D341Med (cell line): ENCODE measurements at places on chromosomes 4 and X.
A peak's percentile ranks its signal among the peaks of the same experiment; 100 is the strongest.

DNA sequence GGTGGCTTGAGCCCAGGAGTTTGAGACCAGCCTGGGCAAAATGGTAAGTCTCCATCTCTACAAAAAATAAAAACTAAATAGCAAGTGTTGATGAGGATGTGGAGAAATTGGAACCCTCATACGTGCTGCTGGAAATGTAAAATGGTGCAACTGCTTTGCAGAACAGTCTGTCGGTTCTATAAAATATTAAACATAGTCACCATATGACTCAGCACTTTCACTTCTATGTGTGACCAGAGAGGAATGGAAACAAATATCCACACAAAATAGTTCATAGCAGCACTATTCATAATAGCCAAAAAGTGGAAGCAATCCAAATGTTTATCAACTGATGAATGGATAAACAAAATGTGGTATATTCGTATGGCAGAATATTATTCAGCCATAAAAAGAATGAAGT is 60.8 kb upstream of the FMR1 start:
- no peak for DNase-seq

DNA sequence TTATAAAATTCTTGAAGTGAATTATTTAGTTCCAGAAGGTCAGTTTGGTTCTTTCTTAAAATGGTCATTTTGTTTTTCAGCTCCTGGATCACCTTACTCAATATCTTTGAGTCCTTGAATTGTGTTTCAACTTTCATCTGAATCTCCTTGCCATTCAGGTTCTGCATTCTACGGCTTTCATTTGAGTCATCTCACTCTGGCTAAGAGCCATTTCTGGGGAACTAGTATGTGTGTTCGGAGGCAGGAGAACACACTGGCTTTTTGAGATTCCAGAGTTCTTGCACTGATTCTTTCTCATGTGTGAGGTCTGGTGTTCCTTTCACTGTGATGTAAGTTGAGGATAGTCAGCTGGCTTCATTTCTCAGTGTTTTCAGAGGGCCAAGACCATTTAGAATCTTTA is 708.4 kb upstream of the FRG1 start:
- no peak for DNase-seq

DNA sequence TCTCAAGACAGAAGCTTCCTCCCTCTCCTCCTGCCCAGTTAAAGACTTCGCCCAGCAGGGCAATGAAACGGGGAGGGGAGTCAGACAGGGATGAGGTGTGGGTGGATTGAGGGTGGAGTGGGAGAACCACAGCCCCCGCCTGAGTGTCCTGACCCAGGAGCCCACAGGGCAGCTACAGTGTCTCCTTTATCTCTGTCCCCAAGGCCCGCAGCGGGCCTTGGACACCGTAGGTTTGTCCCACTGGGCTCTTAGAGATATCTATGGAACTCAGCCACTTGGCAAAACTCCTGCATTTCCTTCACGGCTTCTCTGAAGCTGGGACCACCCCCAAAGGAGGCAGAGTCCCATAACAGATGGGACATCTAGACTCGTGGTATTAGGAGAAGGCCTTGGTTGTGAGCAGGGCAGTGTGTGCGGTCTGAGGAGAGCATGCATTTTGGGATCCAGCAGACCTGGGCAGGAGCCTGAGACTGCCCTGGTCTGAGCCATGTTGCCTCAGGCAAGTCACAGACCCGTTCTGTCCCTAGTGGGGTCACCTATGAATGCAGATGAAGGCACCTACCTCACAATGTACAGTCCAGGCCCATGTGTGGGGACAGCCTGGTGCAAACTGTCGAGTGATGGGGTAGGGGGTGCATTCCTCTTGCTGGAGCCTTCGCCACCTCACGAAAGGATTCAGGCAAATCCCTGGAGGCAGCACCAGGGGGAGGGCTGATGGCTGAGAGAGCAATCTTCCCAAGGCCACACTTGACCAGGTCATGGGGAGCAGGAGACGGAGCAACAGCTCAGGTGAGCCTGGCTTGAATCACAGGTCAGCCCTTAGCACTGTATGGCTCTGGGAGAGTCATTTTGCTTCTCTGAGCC is 225.7 kb upstream of the PSAPL1 start:
- DNase-seq = no peak

GRCh38 chr4:158112611-158113010 is 60.2 kb downstream of the GASK1B start:
- no peak for DNase-seq

DNA sequence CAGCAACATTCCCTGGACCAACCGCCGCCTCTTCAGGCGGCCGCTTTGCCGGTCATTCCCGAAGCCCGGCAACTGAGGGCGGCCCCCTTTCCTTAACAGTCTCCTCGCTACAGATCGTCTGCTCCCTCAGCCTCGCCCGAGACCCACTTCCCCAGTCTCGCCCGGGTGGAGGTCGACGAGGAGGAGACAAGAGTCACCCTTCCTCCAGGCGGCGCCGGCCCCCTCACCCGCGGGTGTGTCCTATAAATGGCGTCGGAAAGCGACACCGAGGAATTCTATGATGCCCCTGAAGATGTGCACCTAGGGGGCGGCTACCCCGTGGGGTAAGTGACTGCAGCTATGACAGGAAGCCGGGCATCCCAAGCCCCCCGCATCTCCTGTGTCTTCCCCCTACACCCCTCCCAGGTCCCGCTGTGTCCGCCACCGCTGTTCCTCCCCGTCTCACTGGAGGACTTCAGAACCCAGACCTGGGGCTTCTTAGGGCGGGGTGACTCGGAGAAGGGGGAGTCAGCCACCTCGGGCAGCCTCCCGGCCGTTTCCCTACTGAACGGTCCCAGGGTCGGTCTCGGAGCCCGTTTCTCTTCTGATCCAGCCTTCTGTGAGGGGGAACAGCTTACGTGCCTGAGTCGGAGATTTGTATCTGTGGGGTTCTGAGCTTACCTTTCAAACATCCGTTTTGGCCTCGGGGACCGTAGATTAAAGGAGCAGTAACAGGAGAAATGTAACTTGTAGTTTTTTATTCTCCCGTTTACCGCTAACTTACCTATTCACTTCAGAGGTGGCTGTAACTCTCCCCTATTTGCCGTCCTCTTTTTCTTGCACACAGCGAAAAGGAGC is 570 bp downstream of the WDR44 start:
- DNase-seq = peak; percentile 59

DNA sequence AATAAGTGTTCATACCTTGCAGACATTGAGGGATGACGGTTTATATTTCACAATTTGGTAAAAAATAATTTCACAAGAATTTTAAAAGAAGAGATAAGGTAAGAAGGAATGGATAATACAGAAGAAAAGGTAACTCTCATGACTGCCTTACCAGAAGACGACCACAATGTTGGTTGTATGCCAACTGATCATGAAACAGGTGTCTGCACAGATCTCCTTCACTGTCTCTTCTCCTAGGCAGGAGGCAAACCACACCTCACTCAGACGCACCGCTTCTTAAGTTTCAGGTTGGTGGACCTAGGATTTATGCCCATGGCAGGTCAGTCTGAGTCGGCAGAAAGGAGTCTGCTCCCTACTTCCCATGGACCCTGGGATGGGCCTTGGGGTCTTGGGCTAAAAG is 177.2 kb downstream of the VSIG4 start:
- DNase-seq = no peak

GRCh38 chr4:25703731-25704388 is 48.2 kb downstream of the SLC34A2 start:
- DNase-seq = no peak

DNA sequence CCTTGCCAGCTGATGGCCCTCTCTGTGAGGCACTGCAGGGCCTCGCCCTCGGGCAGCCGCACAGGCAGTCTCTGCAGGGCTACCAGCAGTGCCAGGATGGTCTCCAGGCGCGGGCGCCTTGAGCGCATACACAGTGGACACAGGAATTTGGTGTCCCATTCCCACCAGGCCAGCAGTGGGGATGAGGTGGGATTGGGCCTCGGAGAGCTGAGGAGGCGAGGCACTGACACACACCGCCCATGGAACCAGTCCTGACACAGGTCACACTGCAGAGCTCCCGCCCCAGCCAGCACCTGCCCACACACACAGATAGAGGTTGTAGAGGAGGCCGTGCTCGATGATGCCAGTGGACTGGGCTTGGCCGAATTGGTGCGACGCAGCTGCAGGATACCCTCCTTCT is 30.7 kb downstream of the KDM5C start:
- DNase-seq = no peak

- DNase-seq = no peak
These were observed 6.2 kb downstream of the NEIL3 start for GRCh38 chr4:177315767-177316464.

- no peak for DNase-seq
These were observed 334.9 kb downstream of the IL1RAPL1 start for GRCh38 chrX:28922106-28922505.

- DNase-seq = peak; percentile 20
These were observed 96.2 kb downstream of the UGT8 start for GRCh38 chr4:114694770-114695169.

GRCh38 chr4:163592212-163592611 is 97.7 kb downstream of the TMA16 start:
- no peak for DNase-seq

DNA sequence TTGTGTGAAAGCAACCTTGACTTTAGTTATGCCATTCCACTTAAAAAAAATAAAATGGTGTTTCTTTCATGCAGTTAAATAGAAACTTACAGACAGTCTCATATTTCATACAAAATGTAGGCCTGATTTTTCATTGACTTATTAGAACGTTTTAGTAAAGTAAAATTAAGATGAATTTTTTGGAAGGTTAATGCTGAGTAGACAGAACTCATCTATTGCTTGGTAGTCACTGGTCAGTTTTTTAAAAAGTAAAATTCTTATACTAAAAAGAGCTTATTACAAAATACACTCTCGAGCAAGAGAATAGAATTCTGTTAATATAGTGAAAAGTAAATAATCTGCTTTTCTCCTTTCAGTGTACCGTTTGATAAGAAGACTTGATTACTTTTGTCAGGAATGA is 21.4 kb upstream of the MOB1B start:
- no peak for DNase-seq

GRCh38 chr4:89582756-89583505 is 254.0 kb downstream of the SNCA start:
- DNase-seq = no peak

DNA sequence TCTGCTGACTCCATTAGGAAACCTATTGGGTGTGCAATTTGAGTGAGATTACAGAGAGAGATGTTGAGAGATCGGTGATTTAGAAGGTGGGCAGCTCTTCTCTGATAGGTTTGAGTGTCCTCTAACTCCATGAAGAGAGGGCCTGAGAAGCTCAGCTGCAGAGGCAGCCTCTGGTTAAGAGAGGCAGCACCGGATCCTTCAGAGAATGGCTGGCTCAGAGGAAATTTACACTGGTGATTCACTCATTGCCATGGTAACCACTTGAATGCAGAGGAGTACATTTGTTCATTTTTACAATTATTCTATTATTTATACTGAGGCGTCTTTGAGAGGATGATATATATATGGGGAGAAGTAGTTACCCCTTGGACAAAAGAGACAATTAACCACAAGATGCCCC is 171.7 kb downstream of the PDGFRA start:
- no peak for DNase-seq

GRCh38 chrX:80747832-80748231 is 61.8 kb downstream of the BRWD3 start:
- no peak for DNase-seq

DNA sequence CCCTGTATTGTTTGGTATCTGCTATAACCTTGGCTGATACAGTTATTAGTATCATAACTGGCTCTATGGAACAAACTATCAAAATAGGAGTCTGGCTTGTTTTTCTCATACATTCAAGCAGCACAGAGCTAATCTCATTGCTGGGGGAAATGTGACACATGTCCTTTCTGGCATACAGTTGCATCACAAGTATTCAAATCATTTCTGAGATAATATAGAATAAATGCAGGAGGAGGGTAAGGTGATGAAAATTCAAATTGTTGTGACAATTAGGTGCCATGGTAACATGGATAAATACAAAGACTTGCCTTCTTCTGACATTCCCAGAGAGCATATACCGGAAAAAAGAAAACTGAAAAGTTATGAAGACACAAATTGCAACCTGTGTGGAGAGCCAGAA is 2706.8 kb downstream of the ARAP2 start:
- no peak for DNase-seq

DNA sequence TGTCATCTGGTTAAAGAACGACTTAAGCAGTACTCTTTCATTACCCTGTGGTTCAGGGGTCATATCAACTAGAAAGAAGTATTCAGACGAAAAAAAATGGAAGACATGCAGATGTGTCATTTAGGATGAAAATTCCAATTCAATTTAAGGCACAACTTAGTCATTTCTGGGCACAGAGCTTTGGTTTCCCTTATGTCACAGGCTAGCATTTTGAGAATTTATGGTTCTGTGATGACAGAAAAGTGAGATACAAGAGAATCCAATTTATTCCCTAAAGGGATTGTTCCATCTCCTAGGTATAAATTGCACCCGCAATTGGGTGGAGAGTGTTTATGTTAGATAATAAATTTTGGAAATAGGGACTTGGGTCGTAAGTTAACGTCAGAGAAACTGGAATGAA is 306.6 kb downstream of the STK32B start:
- no peak for DNase-seq

- DNase-seq = peak; percentile 47
These were observed 3.1 kb upstream of the FGB start for GRCh38 chr4:154559494-154560418.

GRCh38 chrX:87528487-87528886 is 10.9 kb downstream of the KLHL4 start:
- DNase-seq = no peak

- DNase-seq = no peak
These were observed 110.8 kb downstream of the CPZ start for GRCh38 chr4:8703401-8703696.

DNA sequence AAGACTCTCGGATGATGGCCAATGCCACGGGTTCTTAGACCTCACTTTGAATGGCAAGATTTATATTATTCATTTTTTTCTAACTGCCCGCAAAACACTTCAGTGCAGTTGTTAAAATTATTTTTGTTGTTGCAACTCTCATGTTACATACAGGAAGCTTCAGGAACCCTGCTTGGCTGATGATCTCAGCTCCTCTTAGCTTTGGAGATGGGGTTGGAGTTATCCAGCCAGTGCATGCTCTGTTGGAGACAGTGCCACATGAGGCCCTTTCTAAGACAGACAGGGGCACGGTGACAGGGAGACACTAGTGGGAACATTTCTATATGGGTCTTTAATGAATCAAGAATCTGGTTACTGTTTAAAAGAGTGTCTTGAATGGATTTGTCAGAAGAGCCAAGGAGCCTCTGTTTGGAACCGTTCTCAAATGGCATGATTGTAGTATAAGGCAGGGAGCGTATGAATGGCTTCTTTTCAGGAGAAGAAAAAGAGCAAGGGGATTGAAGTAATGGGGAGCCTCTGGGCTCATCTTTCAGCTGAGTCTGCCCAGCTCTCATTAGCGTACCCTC is 61.9 kb upstream of the ENPP6 start:
- DNase-seq = no peak

DNA sequence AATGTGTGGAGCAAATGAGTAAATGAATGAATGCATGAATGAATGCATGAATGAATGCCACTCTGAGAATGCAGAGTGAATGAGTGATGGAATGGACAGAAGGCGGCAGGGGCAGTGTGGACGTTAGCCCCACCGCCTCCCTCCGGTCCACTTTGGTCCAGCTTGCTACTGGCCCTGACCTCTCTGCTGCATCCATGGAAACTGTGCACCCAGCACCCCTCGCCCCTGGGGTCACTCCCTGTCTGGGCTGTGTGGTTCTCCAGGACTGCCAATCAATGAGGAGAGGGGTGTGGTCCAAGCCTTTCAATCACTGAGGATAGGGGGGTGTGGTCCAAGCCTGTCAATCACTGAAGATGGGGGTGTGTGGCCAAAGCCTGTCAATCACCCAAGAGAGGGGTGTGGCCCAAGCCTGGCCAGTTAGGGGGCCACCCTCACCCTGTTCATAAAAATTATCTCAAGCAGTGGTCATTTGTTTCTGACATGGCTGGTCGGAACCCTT is 39.2 kb upstream of the ASMTL start:
- DNase-seq = peak; percentile 67

- no peak for DNase-seq
These were observed 5.2 kb downstream of the NKX3-2 start for GRCh38 chr4:13539047-13539618.
